HAP-1 (cell line): ENCODE measurements at places on chromosomes 3 and 15.

DNA sequence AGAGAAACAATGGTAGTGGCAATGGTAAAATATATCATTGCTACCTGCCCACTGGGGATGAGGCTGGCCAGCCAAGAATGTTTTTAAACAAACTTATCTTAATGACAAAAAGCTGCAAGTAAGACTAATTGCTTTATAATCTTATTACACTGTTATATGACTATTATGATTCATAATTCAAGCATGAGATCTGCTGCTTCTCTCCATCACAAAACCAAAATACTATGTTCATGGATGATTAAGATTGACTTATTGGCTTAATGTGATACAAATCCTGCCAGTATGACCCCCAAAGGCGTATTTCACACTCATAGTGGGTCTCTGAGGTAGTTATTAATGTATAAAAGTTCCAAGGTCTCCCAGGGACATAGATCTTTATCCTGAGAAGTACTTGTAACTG is 52.6 kb downstream of the FBN1 start:
- DNase-seq = no peak

DNA sequence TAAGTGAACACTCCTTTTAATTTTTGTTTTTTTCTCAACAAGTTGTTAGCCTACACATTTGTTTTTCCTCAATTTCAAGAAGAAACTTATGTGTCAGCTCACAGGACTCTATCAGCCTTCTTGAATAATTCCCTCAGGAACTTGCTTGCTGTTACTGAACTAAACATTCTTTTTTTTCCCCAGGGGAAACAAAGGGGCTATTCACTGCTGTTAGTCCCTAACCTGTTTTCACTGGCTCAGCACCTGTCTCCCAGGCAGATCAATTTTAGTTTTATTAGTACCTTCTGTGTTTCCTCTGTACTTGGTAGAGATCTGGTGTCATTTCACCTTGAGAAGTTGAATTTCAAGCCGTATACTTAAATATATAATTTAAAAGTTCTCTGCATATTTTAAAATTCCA is 644.6 kb downstream of the CADM2 start:
- no peak for DNase-seq

DNA sequence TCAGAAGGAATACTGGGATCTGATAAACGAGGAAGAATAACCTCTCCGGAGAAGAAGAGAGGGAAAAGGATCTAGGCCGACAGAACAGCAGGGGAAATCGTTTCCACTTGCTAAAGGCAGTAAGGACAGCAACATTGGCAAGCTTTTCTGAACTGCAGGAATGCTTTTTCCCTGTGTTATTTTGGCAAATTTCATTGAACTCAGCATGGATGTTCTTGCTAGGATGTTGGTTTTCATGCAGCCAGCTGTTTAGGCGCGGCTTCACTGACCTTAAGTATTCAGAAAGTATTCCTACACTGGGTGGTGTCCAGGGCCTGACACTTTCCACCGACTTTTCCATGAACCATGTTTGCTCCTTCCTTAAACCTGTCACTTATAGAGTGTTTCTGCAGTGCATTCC is 489.7 kb downstream of the CNTN3 start:
- DNase-seq = no peak

- no peak for DNase-seq
Measured at GRCh38 chr15:51731549-51732267, 5.7 kb downstream of the LYSMD2 start.

DNA sequence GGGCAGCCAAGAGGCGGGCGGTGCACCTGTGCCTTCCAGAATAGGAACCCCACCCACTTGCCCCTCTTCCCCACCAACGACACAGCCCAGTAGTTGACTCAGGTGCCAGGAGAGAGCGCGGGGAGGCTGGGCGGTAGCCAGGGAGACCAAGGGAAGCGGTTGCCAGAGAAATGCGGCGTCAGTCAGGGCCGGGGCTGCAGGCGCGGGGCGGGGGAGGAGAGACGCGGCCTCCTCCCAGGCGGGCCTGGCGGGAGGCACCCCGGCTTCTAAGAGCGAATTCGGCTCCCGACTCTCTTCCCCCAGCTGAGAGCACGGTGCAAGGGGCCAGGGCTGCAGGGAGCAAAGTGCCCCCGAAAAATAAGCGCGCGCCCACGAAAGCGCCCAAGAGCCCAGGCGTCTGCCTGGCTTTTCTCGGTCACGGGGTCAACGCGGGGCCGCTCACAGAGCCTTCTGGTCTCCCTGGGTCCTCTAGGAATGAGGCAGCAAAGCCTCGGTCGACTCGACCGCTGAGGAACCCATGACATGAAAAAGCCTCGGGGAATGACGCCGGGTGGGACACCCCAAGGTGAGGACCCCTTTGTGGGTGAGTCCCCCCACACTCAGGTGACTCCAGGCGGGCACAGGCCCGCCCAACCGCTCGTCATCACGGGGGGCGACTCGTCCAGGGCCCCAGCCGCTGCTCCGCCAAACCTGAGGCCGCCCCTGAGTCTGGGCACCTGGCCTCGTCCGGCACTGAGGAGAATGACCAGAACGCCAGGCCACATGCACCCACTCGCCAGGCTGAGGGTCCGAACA is 716 bp downstream of the CPEB1 start:
- DNase-seq = no peak

DNA sequence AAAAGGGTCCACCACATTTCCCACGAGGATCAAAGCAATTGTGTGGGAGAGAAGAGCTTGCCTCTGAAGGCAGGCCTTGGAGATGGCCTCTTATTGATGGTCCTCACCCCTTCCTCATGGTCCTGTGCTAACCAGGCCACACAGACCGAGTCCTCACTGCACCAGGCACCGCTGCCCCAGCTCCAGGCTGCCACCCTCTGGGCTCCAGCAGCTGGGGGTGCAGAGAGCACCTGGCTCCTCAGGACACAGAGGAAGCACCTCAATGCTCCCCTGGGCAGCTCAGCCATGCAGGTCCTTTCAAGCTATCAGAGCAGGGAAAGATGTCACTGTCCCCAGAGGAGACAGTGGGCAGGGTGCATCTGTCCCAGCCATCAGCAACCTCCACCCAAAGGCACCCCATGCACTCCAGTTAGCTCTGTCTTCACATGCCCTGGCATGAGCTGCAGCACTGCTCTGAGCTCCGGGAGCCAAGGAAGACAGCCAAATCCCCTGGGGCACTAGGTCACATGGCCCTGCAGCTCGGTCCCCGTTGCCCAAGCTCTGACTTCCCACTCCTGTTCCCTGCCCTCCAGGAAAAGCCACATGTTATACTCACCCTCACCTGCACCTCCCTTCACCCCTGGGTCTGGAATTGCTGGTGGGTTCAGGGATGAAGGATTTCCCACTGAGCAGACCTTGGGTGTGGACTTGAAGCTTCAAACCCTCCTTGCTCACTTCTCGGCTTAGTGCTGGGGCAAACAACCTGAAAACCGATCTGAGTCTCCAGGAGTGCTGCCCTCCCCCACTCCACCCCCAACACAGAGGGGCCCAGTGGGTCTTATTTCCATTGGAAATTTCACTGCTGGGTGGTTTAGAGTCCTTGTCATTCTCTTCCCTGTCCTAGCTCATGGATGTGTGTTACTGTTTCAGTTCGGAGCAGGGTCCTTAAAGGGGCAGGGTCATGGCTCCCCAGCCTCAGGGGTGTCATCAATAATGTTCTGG is 32.6 kb downstream of the ALS2CL start:
- no peak for DNase-seq

- no peak for DNase-seq
Measured at GRCh38 chr3:107153981-107154380, 223.3 kb upstream of the CCDC54 start.
